A172 (cell line): ENCODE measurements at places on chromosomes 16 and 17. TPM values are rescaled to one million over a fixed set of nuclear protein-coding genes. Genes with fewer than 3 reads are reported as not detected.

PFAS gene
- 28.0 and 29.3 TPM in 2 replicates for total RNA-seq

ASPHD1 gene
- total RNA-seq, result 18.4 and 22.0 TPM in 2 replicates

TP53TG3F gene
- not detected in 2 replicates for total RNA-seq

CPNE7 gene
- total RNA-seq, result 4.7 and 18.5 TPM in 2 replicates

DBNDD1 gene
- total RNA-seq, result 28.9 and 30.1 TPM in 2 replicates

CORO1A gene
- total RNA-seq, result 12.0 and 16.0 TPM in 2 replicates

CES3 gene
- 0.05 and 0.17 TPM in 2 replicates for total RNA-seq

MYH13 gene
- not detected in 2 replicates for total RNA-seq

PARD6A gene
- 5.7 and 12.9 TPM in 2 replicates for total RNA-seq
